ENCODE measurements at places on chromosomes 13 and 19. TPM values are rescaled to one million over a fixed set of nuclear protein-coding genes. Genes with fewer than 3 reads are reported as not detected.

CYP4F12 gene
- total RNA-seq, result not detected

TMEM255B gene
- under 0.01 TPM for total RNA-seq

OR1I1 gene
- total RNA-seq, result not detected

FOXA3 gene
- not detected for total RNA-seq

CASP14 gene
- total RNA-seq, result not detected

JUNB gene
- 22.6 TPM for total RNA-seq

C19orf53 gene
- total RNA-seq, result 15.8 TPM

GRCh38 chr19:33706631-33707030, 84.9 kb downstream of the CHST8 start:
- DNase-seq, result no peak

DNA sequence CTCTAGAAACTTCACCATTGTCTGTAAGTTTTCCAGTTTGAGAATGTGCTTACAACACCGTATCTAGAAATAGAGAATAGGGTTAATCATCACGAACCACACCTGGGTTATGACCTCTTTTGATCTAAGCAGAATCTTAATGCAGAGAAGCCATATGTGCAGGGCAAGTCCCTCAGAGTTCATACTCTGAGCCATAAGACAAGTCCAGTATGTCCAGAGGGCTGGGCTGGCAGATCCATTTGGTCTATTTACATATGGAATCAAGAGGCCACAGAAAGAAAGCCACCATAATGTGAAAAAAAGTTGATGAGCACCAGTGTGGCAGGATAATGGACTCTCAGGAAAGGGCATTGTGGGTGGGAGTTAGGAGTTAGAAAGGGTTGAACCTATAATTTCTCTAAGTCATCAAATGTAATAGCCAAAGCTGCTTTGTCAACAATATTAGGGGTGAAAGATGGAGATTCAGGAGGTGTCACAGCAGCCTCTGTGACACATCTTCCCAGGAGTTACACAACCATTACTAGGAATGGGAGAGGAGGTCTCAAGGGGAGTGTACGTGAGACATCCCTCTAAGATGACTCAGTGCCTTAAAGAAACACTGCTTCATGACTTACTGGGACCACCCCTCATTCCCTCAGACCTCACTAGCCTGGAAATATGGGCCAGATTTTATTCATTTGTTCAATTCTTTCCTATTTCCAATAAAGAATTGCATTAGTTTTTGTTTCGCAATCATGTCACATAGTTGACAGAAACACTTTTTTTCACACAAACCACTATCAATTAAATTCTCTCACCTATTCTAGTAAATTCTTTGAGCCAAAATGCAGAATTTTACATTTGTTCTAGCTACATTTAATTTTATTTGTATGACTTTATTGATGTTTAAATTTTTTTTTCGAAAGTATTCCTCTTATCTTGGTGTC, 30.4 kb upstream of the OLFM4 start:
- DNase-seq, result no peak

DNA sequence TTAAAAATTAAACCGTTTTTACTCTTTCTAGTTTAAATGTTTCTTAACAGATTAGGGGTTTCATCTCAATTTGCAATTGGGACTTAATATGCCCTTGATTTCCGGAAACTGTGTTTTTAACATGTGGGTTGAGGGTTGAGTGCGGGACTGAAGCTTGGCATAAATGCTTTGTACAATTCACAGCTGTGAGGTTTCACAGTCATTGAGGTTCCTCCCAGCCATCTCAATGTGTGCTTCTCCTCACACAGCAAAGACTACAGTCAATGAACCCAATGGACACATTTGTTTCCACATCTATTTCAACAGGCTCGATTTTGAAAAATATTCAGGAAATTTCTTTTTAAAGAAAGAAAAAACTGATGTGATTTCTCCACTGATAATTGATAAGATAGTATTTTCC, 328.6 kb downstream of the TBC1D4 start:
- DNase-seq, result no peak

- DNase-seq, result no peak
Measured at GRCh38 chr13:113783966-113784644, 25.1 kb downstream of the TMEM255B start.

DNA sequence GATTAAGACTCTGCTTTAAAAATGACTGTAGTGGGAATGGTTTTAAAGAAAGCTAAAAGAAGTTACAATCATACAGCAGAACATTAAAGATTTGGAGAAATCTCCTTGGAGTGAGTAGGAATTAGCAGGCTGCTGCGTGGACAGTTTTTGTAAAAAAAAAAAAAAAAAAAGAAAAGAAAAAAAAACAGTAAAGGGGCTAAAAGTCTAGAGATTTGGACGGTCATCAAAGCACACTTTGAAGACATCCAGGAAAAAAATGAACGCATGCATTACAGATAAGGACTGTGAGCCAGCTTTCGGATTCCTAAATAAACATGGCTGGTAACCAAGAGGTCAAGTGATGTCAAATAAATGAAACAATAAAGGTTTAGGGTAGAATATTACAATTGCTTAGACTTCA, 1700.6 kb downstream of the PCDH9 start:
- no peak for DNase-seq

All from occipital lobe (tissue), 3 donors.